ENCODE measurements at places on chromosomes 3 and 15.

- DNase-seq, result no peak
Measured at GRCh38 chr15:99053380-99054024, 45.9 kb upstream of the PGPEP1L start.

GRCh38 chr3:179860275-179861107 is 176.2 kb downstream of the PEX5L start:
- no peak for DNase-seq

DNA sequence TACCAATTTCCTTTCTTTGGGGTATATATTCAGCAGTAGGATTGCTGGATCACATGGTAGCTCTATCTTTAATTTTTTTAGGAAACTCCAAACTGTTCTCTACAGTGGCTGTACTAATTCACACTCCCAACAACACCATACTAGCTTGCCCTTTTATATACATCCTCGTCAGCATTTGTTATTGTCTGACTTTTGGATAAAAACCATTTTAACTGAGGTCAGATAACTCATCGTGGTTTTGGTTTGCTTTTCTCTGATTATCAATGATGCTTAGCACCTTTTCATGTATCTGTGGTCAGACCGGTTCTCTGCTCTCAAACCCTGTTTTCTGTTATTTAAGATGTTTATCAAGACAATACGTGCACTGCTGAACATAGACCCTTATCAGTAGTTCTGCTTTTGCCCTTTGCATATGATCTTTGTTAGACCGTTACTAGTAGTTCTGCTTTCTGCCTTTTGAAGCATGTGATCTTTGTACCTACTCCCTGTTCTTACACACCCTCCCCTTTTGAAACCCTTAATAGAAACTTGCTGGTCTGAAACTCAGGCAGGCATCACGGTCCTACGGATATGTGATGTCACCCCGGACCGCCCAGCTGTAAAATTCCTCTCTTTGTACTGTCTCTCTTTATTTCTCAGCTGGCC is 474.3 kb downstream of the RSL24D1 start:
- DNase-seq, result no peak

GRCh38 chr3:99777708-99778107 is 40.0 kb upstream of the CMSS1 start:
- no peak for DNase-seq

DNA sequence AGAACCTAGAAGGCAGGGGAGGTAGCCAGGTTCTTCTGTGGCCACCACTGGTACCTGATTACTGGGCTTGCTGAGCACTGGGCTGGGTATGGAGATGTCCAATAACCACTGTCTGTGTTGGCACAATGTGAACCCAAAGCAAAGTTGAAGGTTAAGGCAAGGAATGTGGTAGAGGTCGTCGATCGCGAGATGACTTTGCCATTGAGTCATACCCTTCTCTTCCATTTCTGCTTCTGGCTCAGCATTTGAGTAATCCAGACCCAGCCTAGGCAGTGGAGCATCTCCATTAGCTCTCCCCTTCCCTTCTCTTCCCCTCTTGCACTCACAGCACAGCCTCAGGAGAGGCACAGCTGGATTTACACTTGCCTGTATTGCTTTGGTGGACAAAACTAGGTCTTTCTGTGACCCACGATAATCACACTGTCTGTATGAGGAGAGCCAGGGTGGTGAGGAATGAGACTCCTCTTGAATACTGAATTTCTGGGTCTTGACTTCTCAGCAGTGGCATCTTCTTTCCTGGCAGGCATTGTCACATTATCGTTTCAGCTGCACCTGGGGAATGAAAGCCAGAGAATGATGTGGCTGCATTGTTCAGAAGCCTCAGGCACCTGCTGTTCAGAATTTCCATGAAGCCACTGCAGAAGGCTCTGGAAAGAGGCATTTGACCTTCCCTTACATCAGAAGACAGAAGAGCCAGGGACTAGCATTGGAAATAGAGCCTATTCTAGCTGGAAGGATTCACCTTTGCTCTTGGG is 272.6 kb downstream of the PDCD6IP start:
- no peak for DNase-seq

GRCh38 chr3:100256731-100257151 is 4.1 kb upstream of the TBC1D23 start:
- DNase-seq, result no peak

- DNase-seq, result no peak
Measured at GRCh38 chr3:179175358-179175757, 27.2 kb downstream of the PIK3CA start.

GRCh38 chr3:195031574-195032003 is 239.4 kb downstream of the XXYLT1 start:
- DNase-seq, result no peak
